ENCODE measurements at places on chromosomes 2 and 18.

DNA sequence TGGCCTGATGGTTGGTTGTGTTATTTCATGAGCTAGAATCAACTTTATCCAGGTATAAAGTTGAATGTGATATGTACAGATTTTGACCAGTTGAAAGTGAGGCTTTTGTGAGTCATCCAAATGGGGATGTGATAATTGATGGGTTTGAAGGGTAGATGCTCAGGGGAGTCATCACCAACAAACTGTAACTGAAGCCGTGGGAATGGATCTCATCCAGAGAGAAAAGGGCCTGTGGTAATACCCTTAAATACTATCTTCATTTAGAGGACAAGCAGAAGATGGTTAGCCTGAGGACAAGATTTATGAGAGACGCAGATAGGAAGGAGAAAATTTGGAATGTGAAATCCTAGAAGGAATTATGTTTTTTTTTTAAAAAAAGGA, 90.5 kb upstream of the MYO3B start:
- no peak for DNase-seq

GRCh38 chr2:235510318-235510717, 16.5 kb downstream of the AGAP1 start:
- DNase-seq = no peak

DNA sequence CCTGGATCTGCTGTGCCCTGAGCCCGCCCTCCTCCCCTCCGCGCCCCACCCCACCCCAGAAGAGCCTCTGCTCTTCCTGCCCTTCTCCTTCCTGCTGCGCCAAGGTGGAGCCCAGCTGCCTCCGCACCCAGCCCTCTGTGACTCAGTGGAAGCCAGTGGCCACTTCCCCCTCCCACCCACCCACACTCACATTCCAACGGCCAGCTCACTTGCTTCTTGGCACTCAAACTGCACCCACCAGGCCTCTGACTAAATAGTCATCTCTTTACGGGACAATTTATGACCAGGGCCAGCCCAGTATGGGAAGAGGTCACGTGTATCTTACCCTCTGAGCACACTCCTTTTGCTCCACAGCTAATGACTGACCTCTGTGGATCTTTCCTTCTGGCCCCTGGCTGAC, 150.4 kb upstream of the SLC1A4 start:
- DNase-seq = peak; percentile 87

DNA sequence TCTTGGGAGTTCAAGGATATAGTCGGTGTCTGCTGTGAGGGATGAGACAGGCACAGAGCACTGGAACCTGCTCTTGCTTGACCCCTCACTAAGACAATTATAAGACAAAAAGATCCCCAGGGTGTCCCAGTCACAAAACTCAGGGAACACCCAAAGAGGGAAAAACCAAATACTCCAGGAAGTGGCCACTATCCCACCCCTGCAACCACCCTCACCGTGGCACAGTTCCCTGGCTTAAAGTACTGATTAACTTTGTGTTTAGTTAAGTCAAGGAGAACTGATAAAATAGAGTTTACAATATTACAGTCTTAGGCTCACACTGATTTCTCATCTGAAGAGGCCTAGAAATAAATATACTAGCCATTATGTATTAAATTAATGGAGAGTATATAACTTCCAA, 13.5 kb downstream of the IL36B start:
- DNase-seq = no peak

- peak; percentile 13 for DNase-seq
Measured at GRCh38 chr18:70072678-70073077, 125.0 kb upstream of the CD226 start.

- DNase-seq = no peak
Measured at GRCh38 chr2:68501768-68502167, 34.4 kb downstream of the APLF start.

- DNase-seq = no peak
Measured at GRCh38 chr2:4140281-4140970, 437.1 kb downstream of the DCDC2C start.

- no peak for DNase-seq
Measured at GRCh38 chr2:141554810-141555209, 576.0 kb downstream of the LRP1B start.

DNA sequence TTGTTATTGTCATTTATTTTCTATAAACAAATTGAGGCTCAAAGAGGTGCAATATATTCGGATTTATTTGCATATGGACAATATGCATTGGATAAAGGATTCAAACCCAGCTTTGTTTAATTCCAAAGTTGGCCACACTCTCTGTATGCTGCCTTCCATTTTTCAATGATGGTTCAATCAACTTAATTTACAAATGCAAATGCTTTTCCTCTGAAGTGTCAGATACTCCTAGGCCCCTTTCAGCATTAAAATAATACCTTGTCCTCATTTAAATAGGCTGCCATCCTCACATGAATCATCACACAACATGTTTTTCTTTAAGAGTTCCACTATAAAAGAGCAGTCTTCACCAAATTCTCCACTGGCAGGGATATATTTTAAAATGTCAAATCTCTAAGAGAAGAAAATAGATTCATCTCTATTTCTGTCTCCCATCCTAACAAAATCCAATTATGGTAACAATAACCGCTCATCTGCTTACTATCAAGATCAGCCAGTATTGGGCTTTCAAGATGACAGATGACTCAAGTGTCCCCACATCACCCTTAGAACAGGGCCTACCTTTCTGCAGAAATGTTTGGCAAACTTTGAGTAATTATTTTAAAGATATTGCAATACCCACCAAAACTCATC, 114.8 kb downstream of the SCG2 start:
- no peak for DNase-seq

- no peak for DNase-seq
Measured at GRCh38 chr2:222218786-222219185, 80.0 kb downstream of the PAX3 start.

GRCh38 chr2:1253629-1254028, 159.6 kb upstream of the TPO start:
- no peak for DNase-seq

DNA sequence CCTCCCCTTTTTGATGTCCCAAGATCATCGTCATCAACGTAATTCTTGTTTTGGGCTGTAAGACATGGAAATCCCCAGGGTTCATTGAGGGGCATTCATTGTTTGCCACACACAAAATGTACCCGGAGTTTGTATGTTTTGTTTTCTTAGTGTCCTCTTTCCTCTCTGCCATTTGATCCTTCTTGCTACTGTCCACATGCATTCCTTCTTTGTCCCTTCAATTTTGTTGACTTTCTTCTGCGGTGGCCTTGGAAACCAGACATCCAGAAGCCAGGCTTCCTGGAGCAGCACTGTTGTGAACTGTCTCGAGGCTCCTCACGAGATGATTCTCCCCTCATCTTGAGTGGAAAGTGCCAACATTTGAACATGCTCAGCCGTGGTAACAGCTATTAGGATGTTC, 24.8 kb downstream of the IGFBP2 start:
- no peak for DNase-seq

DNA sequence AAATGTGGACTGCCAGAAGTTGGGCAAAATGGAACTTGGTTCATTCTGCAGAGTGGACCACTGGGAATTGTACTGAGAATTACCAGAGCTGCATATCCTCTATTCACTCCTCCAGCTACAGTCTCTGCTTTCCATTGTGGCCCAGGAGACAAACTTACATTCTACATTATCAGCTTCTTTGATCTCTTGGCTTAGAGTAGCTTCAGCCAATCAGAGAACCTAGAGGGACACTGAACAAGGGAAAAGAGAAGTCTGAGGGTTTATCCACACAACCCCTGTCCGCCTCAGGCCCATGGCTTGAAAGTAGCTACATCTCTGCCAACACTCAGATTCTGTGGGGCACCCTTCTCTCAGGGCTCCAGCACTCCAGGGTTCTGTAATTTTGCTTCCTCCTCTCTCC, 251.1 kb downstream of the TRIB2 start:
- no peak for DNase-seq

GRCh38 chr2:20617892-20618467, 32.9 kb downstream of the HS1BP3 start:
- DNase-seq = peak; percentile 97

GRCh38 chr2:234395891-234396420, 100.9 kb downstream of the ARL4C start:
- DNase-seq = no peak

- no peak for DNase-seq
Measured at GRCh38 chr2:96945014-96945413, 41.4 kb downstream of the FAM178B start.

DNA sequence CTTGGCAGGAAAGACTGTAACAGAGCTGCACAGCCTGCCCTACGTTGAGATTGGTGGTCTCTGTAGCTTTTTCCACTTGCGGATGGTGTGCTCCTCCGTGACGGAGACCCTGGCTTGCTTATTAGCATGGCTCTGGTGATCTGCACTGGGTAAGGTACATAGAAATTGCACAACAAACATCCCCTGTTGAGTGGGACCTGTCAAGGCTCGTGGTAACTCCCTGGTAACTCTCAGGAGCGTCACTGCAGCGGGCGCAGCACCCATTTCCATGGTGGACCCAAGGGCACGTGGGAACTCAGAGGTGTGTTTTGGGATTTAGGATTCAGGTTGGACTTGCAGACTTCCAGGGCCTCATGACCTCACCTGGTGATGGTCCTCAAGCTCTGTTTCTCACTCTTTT, 1.1 kb downstream of the TRAF3IP1 start:
- no peak for DNase-seq

GRCh38 chr2:236136538-236136937, 31.6 kb downstream of the GBX2 start:
- no peak for DNase-seq

DNA sequence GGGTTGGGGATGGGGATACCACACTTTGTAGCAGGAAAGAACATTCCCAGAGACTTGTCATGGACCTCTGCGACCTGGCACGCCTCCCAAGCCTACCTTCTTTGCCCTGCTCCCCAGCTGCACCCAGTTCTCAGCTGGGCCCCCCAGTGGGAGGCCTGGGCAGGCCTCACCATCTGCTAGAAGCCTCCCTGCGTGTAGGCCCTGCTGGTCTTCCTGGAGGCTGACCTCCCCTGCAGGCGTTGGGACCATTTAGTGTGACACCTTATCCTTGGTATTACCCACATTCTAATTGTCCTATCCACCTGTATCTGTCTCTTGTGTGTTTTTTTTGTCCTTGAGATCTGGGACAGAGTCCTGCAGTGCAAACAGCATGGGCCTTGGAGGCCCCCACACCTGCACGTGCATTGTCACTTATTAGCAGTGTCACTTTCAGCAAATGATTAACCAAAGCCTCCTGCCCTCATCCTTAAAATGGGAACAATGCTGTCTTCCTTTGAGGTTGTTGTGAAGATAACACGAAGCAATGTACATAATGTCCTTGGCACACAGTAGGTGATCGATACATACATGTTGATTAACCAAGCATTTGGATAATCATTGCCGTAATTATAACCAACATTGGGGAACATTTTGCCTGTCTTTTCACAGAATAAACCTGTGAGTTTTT, 77.2 kb downstream of the LIPG start:
- no peak for DNase-seq

- no peak for DNase-seq
Measured at GRCh38 chr2:30024281-30024680, 102.9 kb upstream of the ALK start.

GRCh38 chr18:49562481-49563129, 748 bp downstream of the LIPG start:
- no peak for DNase-seq

- DNase-seq = no peak
Measured at GRCh38 chr2:138711812-138712211, 68.4 kb downstream of the NXPH2 start.

DNA sequence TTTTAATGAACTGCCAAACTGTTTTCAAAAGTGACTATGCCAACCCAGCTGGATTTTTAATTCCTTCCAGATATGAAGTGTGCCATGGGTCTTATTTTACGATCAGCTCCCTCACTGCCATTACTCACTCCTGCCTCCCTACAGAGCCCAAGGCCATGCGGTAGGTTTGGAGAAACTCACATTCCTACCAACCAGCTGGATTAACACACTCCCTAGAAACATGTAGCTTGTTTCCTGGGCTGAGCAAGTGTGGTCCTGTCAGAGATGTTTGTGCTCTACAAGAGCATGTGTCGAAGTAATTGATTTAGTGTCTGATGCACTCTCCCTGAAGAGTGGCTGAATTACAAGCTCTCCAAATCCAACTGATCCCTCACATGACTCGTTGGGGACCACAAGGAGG, 82.5 kb downstream of the SPP2 start:
- peak; percentile 18 for DNase-seq

- DNase-seq = no peak
Measured at GRCh38 chr2:115763601-115764000, 1321.2 kb downstream of the DPP10 start.

GRCh38 chr2:191957996-191958860, 111.3 kb upstream of the CAVIN2 start:
- no peak for DNase-seq

DNA sequence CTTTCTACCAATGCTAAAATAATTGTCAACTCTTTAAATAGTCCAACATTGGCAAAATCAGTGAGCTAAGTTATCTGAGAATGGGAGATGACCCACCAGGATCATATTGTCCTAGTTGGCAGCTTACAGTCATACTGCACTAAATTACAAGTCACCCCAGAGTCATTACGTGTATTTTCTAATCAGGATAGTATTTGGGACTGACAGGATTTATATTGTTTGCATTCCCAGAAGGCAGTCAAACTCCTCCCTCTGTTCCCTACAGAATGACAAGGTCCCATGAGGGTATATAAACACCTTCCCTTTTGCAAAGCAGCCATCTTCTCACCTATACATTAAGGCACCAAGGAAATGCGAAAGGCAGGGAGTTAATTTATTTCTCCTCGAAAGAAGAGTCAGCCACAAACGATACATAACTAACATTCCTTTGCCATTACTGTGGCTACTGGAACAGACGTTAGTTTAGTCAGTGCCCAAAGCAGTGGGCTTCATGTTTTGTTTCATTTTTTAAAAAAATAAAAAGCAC, 125.3 kb downstream of the ANTXR1 start:
- peak; percentile 78 for DNase-seq

- DNase-seq = peak; percentile 87
Measured at GRCh38 chr2:207334624-207335371, 169.1 kb upstream of the KLF7 start.

DNA sequence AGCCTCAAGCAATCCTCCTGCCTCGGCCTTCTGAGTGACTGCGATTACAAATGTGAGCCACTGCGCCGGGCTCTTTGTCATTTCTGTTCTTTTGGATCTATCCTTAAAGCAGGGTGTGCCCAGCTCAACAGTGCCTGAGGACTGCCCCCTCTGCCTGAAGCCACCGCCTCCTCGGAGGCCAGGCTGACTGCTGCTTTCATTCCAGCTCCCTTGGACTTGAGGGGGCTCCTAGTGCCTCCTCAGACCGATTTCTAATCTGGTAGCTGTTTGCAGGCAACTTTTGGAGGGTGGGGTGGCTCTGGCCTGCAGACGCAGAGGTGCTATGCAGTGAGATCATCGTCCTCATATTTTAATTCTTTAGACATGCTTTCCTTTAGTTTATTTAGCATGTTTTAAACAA, 35.9 kb upstream of the KLF11 start:
- peak; percentile 67 for DNase-seq

DNA sequence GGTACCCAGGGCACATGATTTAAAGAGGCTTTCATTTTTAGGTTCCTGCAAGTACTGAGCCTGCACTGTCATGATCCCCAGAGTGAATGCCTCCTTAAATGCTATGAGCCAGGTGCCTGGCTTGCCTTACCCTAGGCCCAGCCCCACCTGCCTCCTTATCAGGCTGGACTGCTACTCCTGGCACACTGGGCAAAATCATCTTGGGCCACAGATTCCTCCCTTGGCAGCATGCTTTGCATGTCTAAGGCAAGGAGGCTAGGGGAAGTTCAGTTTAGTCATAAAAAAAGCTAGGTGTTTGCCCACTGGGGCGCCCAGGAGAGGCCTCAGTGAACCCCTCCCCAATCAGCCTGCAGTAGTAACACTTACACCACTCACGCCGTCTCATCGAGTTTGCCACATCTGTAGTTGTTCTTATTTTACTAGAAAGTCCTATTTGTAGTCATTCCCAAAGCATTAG, 45.1 kb downstream of the LBH start:
- DNase-seq = peak; percentile 44

Data from GM03348 (cell line).